Uterus (tissue), 4 donors: ENCODE measurements at places on chromosomes 6 and 20.

DNA sequence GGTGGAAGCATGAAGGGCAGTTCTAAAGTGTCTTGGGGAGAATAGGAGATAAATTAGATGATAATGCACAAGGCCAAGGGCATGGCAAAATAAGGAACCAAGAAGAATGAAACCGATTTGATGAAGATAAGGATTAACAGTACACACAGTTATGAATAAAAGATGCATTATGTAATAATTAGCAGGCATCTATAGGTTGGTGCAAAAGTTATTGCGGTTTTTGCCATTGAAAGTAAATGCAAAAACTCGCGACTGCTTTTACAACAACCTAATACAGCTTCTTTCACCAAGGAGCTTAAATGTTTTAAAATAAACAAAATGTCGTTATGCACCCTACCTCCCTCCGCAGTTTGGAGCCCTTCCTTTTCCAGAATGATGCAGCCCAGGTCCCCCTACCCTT lies 29.0 kb downstream of the MAS1 start:
- DNase-seq = no peak

DNA sequence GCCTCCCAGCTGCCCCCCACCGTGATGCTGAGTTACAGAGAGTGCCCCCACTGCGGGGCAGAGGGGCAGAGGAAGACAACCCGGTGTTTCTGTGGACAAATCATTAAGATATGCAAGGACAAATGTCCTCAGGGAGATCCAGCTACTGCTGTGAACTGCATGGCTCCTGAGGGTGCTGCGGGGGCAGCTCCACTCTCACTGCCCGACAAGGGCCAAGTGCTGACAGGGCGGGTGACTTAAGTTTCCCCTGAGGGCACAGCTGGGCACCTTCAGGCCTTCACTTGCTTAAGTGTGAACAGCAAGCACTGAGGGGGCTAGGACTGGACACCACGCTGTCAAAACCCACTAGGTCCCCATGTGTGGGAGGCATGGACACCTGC lies 26.2 kb upstream of the TCFL5 start:
- no peak for DNase-seq

DNA sequence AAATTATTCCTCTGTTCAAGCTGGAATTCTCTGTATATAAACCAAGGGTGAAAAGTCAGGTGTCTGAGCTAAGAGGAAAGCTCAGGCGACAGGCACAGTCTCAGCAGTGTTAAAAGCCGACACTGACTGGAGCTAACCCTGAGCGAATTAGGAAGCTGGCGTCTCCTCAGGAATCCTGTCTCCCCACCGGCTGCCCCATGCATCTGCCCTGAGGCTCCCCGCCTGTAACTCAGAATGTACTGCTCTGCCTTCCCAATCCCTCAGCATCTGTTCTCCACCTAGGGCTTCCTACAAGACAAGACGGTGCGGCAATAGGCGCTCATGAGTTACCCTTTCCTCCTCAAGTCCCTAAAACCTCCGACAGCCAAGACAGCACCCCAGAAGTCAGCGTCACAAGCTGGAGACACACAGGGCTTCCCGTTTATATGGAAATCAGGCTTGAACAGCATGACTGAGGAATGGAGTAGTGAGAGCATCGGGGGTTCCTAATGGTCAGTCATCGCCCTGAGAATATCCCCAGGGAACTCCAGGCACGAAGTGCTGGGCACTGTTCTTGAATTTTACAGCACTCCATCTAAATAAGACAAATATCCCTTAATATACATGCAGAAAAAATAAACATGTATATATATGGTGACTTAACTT lies 33.5 kb downstream of the WDR27 start:
- no peak for DNase-seq

GRCh38 chr6:33236328-33236727 lies 28.0 kb downstream of the RING1 start:
- no peak for DNase-seq

GRCh38 chr20:1671891-1672669 lies 14.5 kb upstream of the SIRPG start:
- DNase-seq = no peak

DNA sequence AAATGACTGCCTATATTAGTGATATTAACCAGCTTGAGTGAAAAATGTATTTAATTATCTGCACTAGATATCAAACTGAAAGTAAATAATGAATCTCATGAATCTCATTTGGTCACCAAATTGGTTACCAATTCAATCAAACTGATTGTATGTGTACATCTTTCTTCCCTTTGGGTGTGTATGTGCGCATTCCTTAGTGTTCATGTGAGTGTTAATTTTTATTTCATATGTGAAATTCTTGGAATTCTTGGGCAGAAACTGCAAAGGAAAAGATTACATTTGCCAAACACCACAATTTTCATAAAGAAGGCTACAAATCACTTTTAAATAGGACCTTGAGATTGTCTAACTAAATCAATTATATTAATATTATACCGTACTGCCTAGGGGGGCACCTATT lies 648.4 kb upstream of the MARCKS start:
- DNase-seq = no peak

DNA sequence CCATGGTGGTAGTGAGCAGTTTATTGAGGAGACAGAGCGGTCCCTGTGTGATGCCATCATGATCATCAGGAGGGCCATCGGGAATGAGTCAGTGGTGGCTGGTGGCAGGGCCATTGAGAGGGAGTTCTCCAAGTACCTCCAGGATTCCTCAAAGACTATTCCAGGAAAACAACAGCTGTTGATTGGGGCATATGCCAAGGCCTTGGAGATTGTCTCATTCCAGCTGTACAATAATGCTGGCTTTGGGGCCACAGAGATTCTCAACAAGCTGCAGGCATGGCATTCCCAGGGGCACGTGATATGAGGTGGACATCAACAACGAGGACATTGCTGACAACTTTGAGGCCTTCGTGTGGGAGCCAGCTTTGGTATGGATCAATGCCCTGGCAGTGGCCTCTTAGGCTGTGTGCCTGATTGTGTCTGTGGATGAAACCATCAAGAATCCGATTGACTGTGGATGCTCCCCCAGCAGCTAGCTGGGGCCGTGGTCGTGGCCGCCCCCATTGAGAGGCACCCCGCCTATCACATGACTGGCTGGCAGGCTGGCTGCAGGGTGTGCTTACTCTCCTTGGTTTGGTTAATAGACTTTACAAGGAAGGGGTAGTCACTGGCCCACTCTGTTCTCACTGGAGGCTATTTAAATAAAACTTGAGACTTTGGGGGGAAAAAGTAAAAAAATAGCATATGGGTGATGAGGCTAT lies 16.7 kb downstream of the RAET1E start:
- no peak for DNase-seq

DNA sequence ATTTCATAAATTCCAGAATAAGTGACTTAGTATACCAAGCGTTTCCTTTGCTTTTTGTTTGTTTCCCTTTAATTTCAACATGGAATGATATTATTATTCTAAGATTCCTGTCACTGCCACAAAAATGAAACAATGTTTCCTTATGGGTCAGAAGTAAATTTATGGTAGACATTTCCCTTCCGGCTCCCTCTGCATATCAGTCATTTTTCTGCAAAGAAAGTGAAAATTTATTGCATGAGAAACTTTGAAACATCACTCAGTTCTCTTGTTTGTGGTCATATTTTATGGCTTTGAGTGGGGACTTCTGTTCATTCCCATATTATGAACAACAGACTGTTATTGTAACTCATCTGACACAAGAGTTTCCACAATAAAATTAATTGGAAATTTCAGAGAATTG lies 97.8 kb downstream of the NKAIN2 start:
- DNase-seq = no peak

GRCh38 chr6:150898399-150899170 lies 33.1 kb downstream of the MTHFD1L start:
- DNase-seq = no peak

DNA sequence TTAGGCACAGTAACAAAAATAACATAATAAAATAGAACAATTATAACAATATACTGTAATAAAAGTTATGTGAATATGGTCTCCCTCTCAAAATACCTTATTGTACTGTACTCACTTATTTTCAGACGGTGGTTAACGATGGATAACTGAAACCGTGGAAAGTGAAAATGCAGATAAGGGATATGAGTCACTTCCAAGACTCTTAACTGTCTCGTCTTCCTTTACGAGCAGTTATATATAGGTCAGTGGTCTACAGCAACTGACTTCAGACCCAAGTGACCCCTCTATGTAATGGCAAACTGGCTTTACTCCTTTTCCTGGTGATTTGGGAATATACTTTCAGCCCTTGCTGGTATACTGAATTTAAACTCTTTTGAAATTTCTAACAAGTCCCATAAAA lies 261.4 kb downstream of the SLC35F1 start:
- DNase-seq = no peak
